Activated CD4-positive, CD25-positive, alpha-beta regulatory T cell treated with anti-CD3 and anti-CD28 coated beads, Interleukin-2, amount 50 U/mL, for 24 hours (primary cell): ENCODE measurements at places on chromosomes 7 and 10.
A peak's percentile ranks its signal among the peaks of the same experiment; 100 is the strongest.

- no peak for ATAC-seq
Observed at GRCh38 chr7:45294559-45294958, 137.0 kb downstream of the RAMP3 start.

- ATAC-seq = no peak
Observed at GRCh38 chr10:1687190-1687589, 50.1 kb downstream of the ADARB2 start.

DNA sequence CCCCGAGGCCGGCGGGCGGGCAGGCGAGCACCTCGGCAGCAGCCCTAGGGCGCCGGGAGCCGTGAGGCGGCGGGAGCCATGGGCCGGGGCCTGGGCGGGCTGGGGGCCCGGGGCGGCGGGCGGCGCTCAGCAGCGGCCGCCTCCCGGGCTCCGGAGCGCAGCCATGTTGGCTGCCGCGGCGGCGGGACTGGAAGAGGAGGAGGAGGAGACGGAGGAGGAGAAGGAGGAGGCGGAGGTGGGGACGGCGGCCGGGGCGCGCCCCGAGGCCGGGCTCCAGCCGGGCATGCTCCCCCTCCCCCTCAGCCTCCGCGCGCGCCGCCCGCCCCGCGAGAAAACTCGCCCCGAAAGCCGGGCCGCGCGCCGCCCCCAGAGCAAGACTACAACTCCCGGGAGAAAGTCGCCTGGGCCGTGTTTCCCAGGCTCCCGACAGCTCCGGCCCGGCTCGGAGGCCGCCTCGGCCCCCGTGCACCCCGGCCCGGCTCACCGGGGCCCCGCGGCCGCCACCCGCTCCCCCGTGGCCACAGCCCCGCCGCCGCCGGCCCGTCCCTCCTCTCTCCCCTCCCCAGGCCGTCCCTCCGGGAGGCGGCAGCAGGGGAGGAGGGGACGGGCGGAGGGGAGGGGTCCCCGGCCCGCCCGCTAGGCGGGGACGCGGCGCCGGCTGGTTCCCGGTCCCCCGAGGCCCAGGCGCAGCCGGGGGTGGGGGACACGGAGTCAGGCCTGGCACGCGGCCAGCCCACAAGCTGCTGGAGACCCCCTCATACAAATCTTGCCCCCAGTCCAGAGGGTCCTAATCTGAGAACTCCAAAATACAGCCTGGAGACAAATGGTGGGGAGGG is at the start of gene DLG5:
DLG5 (minus strand) TSS at position 190 of the 836 bp plus-strand sequence. CDS start 235 bp downstream, outside the sequence.
- ATAC-seq = peak; percentile 44

GRCh38 chr7:101321491-101322401 is at the start of gene IFT22:
IFT22 (minus strand) TSS chr7:101321812; CDS start chr7:101321709, 103 bp downstream.
- peak; percentile 96 for ATAC-seq

DNA sequence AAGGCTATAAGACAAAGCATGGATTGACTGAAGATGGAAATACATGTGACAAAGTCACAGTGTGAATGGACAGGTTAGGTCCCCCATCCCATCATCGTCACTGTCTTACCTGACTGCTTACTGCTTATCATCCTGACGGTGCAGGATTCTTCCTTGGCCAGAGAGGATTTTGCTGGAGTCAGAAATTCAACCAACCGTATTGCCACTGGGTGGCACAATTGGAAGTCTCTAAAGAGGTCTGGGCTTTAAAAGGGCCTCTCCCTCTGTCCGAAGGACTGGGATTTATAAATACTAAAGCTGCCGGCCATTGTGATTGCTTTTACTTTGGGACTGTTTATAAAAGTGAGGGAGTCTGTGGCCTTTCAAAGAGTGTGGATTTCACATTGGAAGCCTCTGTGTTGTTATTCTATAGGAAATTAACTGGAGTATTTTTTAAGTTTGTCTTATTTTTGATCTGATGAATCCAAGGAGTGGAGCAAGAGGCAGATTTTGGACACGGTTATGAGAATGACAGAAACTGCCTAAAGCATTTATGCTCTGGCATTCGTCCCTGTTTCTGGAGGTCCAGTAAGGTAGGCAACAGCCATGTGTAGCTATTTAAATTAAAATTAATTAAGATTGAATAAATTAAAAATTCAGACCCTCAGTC is 113.3 kb upstream of the CREB5 start:
- no peak for ATAC-seq

DNA sequence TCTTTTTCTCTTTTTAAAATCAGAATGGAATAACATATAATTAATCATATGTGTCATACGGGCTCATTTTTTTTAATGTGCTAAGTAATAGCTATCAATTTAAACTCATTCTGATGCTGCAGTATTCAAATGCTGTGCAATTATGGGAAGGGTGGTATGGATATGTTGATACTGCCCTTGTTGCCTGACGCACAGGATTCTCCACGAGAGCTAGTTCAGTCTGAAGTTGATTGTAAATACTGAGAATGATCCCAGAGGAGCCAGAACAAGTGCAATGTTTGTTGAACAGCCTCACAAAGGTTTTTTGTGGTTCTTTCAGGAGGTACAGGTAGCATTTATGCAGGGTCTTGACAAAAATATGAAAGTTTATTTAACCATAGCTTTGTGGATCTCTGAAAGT is 13.4 kb downstream of the NPY start:
- ATAC-seq = no peak

DNA sequence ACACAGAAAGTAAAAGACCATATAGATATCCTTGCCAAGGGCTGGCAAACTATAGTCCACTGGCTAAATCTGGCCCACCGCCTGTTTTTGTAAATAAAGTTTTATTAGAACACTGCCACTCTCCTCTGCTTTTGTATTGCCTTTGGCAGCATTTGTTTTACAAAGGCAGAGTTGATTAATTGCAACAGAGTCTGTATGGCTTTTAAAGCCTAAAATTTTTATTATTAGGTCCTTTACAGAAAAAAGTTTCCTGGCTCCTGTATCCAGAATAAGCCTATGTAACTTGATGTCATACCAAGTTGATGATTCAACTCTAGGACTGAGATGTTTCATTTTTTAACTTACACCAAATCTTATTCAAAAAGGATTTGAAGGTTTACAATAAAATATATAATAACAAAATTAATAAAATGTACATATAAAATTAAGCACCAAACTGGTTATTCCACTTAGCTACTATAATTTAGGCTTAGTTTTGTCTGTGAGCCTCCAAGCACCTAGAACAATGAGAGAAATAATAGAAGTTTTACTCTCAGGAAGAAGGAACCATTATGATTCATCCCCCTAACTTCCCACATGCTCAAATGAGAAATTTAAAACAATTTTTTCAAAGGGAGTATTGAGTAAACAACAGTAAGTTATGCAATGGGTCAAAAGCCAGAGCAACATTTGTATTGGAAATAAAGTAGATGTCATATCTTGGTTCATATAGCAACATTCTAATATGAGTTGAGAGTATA is 31.9 kb downstream of the CPED1 start:
- ATAC-seq = no peak

GRCh38 chr10:60964257-60965235 is 20.6 kb upstream of the RHOBTB1 start:
- ATAC-seq = no peak

- ATAC-seq = no peak
Observed at GRCh38 chr10:30011956-30012647, 47.3 kb downstream of the JCAD start.

DNA sequence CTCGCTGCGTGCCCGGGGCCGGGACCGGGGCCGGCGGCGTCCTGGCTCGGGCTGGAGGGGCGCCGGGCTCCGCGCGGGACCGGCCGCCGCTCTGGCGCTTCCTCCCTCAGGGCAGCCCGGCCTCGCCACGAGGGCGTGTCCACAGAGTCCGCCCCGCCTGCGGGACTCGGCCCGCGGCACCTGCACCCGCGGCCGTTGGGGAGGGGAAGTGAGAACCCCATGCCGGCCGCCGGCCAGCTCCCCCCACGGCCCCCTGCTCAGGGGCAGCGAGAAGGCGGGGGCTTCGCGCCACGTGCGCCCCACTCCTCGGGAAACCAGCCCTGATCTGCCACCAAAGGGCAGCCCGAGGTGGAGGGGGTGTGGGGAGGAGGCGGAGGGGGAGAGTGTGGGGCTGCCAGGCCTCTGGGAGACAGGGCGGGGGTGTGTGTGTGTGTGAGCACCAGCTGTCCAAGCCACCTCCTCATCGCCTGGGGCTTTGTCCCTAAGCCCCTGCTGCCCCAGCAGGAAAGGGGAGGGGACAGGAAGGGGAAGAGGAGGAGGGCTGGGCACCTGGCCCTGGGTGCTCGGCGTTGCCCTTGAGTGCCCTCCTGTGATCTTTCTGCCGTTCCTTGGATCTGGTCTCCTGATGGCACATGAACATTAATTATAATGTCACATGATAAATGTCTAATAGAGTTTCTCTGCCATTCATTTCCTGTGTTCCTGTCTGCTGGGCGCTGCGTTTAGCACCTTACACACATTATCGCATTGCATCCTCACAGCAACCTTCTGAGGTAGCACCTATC is at the start of gene PIK3AP1:
PIK3AP1 (minus strand) TSS at position 93 of the 785 bp plus-strand sequence. CDS start 120 bp downstream, outside the sequence.
- ATAC-seq = peak; percentile 70

GRCh38 chr10:78491812-78492211 is 458.1 kb downstream of the RPS24 start:
- no peak for ATAC-seq

GRCh38 chr10:4062751-4063150 is 277.7 kb upstream of the KLF6 start:
- no peak for ATAC-seq

GRCh38 chr7:19508124-19508523 is 200.7 kb downstream of the POLR1F start:
- no peak for ATAC-seq

DNA sequence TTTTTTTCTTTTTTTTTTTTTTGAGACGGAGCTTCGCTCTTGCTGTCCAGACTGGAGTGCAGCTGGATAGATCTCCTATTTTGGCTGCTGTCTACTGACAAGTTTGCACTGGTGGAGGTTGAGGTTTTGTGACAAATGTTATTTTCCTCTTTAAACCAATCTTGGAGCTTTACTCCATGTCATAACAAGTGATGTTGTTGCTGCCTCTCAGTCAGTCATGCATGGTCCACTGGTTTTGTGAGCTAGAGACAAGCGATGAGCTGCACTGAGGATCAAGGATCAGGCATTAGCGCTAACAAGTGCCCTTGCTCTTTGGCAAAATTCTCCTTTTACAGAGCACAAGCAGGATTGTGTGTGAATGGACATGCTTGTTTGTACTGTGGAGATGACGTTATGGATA is 805 bp upstream of the WDFY4 start:
- ATAC-seq = no peak

GRCh38 chr7:193481-194251 is 1.3 kb downstream of the FAM20C start:
- ATAC-seq = no peak

GRCh38 chr10:68156373-68157185 is 47.3 kb downstream of the MYPN start:
- peak; percentile 65 for ATAC-seq

- peak; percentile 44 for ATAC-seq
Observed at GRCh38 chr10:47207281-47207615, 92.7 kb upstream of the GDF10 start.

GRCh38 chr10:84543948-84544347 is 215.6 kb downstream of the CCSER2 start:
- no peak for ATAC-seq

DNA sequence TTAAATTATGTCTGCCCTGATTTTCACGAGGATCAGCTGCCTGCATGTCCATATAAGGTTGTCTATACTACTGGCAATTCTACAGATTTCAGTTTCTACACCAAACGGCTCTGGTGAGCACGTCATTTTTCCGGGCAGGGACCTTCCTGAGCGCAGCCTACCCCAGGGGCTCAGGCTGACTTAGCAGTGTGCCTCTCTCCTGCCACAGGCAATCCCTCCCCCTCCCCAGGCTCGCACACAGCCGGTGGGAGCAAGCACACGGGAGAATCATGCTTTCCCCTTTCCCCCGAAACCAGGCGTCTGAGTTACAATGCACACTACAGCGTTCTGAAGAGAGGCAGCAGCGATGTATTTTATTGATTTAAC is 1.7 kb downstream of the KLF6 start:
- peak; percentile 29 for ATAC-seq

- ATAC-seq = peak; percentile 50
Observed at GRCh38 chr10:77925795-77926565, 575 bp downstream of the DLG5 start.

DNA sequence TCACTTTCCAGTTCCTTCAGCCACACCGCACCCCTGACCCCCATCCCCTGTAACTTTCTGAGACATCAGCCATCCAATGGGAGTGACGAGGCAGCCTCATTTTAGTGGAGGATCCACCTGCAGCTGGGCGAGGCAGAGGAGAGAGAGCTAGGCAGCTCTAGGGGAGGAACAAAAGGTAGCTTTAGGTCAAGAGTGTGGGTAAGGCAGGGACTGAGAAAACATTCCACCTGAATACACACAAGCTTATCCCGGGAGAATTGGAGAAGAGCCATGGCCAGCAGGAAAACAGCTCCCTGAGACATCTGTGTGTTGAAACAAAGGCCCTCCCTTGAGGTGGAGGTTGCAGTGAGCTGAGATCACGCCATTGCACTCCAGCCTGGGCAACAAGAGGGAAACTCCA is 6.7 kb upstream of the KLRG2 start:
- no peak for ATAC-seq

- no peak for ATAC-seq
Observed at GRCh38 chr7:101933688-101934121, 116.3 kb downstream of the CUX1 start.

- no peak for ATAC-seq
Observed at GRCh38 chr7:113085781-113086390, 741 bp downstream of the GPR85 start.

DNA sequence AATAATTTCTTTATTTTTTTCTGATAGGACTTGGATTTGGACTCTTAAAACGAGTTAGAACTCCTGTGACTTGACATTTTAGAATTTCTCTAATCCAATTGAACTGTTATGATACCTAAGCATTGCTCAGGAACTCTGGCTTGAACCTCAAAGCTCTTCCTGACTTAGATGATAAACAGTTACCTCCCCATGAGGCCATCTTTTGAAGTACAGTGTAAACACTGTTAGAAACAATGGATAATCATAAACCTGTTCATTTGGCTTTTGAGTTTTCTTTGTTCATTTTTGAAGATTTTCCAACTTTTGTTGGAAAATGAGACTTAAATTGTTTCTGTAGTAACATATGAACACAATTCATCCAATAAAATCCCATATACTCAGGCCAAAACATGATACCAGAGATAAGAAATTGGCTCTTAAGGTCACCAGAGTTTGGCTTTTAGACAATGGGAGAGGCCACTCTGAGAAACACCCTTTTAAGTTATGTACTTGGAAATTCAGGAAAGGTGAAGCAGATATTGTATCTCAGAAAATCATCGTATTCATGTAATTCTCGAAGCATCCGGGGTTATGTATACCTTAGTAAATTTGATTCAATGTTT is 59.6 kb downstream of the RUNDC3B start:
- ATAC-seq = no peak

GRCh38 chr10:7102557-7103349 is 308.1 kb downstream of the SFMBT2 start:
- ATAC-seq = no peak

GRCh38 chr10:28840971-28841370 is 163.7 kb downstream of the BAMBI start:
- ATAC-seq = no peak

GRCh38 chr10:71473671-71474599 is 77.2 kb downstream of the CDH23 start:
- no peak for ATAC-seq
